ENCODE measurements at places on chromosomes 2 and 18.

- no peak for DNase-seq
Measured at GRCh38 chr2:110655701-110656100, 22.2 kb downstream of the BUB1 start.

- no peak for DNase-seq
Measured at GRCh38 chr18:43662657-43663056, 385.4 kb upstream of the SYT4 start.

- no peak for DNase-seq
Measured at GRCh38 chr2:41906338-41906725, 141.5 kb upstream of the PKDCC start.

DNA sequence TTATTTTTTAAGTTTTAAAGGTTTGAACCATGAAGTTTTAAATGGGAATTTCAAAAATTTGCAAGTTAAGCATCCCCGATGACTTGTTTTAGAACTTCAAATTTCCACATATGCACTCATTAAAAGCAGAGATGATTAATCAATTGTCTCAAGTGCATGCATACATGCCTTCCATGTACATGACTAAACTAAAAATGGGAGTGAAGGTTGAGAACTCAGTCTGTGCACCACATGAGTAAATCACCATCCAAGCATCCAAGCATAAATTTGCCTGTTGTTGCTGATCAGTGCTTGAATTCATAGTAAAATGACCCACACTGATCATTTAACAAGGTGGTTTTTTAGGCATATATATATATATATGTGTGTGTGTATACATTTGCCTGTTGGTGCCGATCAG is 249.8 kb downstream of the ARHGAP15 start:
- no peak for DNase-seq

DNA sequence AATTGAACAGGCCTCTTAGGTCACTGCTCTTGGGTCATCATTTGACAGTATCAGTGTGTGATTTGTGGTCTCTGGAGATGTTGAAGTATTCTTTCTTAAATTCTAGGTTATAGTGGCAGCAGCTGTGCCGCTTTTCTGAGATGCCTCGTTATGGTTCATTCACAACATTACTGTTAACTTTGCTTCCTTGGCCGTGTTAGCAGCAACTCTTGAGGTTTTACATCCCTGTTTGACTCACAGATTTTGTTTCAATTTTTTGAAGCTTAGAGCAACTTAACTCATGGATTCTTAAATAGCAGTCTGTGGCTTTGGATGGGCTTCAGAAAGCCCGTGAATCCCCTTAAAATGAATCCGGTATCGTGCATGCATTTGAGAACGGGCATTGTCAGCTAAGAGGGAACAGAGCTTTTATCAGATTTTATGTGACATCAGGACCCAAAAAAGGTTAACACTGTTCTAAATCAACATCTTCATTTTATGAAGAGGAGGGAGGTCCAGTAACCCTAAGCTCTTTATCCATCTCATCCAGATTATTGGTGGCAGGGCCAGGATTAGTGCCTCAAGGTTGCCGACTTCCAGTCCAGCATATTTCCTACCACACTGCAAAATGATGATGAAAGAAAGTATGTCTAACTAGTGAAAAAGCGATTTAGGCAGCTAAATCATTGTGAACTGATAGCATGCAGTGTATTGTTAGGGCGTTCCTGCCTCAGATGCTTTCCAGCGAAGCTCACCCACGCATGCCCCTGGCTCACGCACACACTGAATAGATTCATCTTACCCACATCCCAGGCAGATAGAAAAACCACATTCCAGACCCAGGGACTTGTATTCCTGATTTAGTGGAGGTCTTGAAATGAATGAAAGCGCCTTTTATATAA is 5.1 kb downstream of the TRIB2 start:
- DNase-seq, result no peak

GRCh38 chr2:36966370-36967235 is at the start of gene STRN:
Gene STRN, minus strand, starts transcription at chr2:36966536. Its CDS starts 73 bp downstream, at chr2:36966463.
- DNase-seq, result peak; percentile 95

GRCh38 chr2:196370381-196370780 is 199.0 kb upstream of the STK17B start:
- no peak for DNase-seq

DNA sequence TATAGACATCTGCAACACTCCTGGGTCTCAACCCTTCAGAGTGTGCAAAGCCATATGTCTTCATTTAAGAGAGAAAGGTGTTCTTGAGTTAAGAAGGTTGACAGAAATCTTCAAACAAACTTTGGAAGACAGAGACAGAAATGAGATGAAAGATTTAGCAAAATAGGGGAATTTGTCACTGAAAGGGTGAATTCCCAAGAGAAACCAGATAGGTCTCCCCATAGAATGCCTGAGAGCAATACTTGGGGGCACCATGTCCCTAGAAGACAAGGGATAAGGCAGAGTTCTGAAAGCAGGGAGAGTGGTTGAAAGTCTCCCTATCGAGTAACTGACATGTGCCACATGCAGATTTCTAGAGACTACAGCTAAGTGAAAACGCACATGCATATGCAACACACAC is 50.0 kb downstream of the AP1S3 start:
- no peak for DNase-seq

GRCh38 chr2:71894261-71894660 is 253.4 kb downstream of the CYP26B1 start:
- DNase-seq, result no peak

DNA sequence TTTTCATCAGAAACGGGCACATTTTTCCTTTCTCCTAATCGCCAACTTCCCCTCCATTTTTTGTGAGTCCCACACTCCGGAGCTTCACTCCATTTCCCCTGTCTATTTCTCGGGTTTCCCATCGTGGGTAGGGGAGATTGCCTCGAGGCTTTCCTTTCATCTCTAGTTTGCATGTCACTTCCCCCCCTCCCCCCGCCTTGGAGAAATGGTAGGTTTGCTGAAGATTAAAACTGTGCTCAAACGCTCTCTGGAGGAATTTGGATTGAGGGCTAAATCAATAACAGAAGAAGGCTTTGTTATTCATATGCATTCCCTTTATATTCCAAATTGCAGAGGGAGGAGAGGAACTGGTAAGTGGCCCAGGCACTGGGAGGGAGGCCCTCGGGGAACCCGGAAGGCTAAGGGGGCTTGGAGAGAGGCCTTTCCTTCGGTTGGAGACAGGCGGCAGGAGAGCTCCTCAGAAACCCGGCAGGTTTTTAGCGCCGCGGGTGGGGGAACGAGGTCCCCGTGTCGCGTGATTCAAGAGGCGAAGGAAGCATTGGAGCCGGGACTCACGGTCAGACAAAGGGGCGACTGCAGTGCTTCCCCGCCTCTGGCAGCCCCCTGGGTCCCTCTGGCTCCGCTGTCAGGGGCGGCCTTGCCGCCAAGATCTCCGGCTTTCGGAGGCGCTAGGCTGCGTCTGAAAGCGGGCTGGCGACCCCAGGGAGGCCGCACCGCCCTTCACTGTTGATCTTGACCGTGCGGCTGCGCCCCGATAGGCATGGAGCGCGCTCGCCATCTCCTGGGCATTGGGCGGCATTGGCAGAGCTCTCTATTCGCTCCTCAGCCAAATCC is 2.4 kb upstream of the HOXD12 start:
- DNase-seq, result peak; percentile 13

DNA sequence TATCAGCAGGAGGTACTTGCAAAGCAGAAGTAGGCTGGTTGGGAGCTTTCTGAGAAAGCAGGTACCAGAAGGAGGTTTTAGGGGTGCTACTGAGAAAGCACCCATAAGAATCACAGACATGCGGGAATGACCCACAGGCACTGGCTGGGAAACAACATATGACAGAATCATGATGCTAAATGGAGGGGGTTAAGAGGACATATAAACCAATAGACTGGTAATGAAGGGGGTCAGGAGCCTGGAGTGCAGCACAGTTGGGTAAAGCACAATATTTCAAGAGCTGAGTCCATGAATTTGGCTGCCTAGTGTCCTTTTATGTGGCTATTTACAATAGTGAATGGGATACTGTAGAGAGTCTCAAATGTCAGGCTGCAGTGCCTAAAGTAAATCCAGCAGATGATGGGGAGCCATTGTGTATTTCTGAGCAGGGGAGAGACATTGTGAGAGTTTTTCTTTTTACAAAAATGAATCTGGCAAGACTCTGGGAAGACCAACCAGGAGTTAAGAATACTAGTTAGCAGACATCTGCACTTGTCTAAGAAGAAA is 27.6 kb upstream of the GMCL1 start:
- DNase-seq, result no peak

- no peak for DNase-seq
Measured at GRCh38 chr2:33644215-33644614, 45.1 kb upstream of the FAM98A start.

- no peak for DNase-seq
Measured at GRCh38 chr2:10935953-10936942, 24.5 kb downstream of the KCNF1 start.

DNA sequence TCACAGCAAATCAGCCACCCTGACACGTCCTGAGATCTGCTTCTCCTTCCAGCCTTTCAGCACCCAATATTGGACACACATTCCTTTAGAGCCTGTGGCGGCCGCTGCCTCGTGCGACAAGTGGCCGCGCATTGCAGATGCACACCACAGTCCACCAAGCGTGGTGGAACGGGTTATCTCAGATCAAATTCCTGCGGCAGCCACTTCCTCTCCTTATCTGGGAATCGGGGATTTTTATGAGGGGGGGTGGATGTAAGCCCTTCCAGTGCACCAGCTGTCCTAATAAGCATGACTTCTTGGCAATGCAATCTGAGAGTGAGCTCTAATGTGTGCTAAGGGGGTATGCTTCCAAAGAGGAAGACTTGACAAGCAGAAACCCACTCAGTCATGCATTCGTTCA is 18.3 kb upstream of the BMP10 start:
- DNase-seq, result no peak

DNA sequence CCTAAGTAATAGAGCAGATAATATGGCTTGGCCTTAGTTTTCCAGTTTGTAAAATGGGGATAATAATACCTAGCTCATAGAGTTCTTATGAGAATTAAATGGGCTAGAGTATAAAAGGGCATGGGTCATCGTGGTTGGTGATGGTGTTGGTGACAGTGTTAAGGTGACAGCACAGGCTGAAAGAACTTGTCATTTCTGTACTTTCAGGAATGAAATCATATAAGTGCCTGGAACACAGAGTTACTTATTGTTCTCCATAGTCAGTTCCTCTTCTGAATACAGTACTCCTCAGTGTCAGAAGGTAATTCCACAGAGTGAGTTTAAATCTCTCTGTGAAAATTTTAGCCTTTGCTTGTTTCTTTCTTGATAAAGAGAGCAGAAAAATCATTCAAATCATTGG is 42.4 kb downstream of the KIF5C start:
- DNase-seq, result no peak

DNA sequence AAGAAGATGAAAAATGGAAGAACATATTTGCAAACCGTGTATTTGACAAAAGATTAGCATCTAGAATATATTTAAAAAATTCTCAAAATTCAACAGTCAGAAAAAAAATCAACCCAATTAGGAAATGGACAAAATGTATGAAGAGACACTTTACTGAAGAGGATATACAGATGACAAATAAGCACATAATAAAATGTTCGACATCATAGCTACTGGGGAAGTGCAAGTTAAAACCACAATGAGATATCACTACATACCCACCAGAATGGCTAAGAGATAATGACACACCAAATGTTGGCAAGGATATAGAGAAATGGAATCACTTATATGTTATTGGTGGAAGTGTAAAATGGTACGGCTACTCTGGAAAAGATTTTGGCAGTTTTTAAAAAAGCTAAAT is 11.7 kb upstream of the NUP35 start:
- DNase-seq, result no peak

DNA sequence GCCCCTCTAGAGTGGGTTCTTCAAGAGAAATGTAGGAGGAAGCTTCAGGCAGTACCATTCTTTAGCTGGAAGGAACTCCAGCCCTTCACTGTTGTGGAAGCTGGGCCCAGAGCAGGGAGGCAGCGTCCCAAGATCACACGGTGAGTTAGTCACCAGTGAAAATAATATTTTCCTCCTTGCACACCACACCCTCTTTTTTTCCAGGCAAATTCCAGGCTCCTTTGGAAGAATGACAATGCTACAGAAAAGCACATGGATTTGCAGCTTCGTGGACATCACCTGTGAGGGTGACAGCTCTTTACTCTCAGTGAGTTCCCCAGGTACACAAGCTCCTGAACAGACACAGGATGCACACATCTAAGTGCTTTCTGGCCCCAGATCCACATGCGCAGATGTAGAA is 157.1 kb downstream of the COL6A3 start:
- DNase-seq, result no peak

DNA sequence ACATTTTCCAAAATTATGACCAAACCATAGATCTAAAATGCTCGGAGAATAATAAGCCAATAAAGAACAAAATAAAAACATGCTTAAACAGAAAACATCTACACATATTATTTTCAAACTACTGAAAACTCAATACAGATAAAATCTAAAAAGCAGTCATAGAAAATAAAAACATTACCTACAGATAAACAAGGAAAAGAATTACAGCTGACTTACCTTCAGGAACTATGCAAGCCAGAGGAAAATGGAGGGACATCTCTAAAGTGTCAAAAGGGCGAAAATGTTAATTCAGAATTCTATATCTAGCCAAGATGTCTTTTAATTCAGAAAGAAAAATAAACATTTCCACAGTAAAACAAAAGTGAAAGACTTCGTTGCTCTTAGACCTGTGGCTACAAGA is 112.9 kb upstream of the GYPC start:
- no peak for DNase-seq

GRCh38 chr18:75527848-75528685 is 100.6 kb upstream of the SMIM21 start:
- DNase-seq, result no peak

- no peak for DNase-seq
Measured at GRCh38 chr2:232137356-232138147, 176.0 kb downstream of the DIS3L2 start.

- no peak for DNase-seq
Measured at GRCh38 chr2:9774266-9774665, 69.0 kb upstream of the TAF1B start.

GRCh38 chr2:53452957-53453748 is 314.5 kb upstream of the CHAC2 start:
- no peak for DNase-seq

- DNase-seq, result no peak
Measured at GRCh38 chr18:10343778-10344177, 110.7 kb upstream of the APCDD1 start.

GRCh38 chr2:202101026-202101579 is 28.0 kb downstream of the KIAA2012 start:
- no peak for DNase-seq

GRCh38 chr2:199499005-199499404 is 41.3 kb upstream of the SATB2 start:
- DNase-seq, result no peak

- DNase-seq, result no peak
Measured at GRCh38 chr18:68150961-68151360, 563.9 kb downstream of the TMX3 start.

- no peak for DNase-seq
Measured at GRCh38 chr2:231955758-231956472, 5.6 kb upstream of the DIS3L2 start.

DNA sequence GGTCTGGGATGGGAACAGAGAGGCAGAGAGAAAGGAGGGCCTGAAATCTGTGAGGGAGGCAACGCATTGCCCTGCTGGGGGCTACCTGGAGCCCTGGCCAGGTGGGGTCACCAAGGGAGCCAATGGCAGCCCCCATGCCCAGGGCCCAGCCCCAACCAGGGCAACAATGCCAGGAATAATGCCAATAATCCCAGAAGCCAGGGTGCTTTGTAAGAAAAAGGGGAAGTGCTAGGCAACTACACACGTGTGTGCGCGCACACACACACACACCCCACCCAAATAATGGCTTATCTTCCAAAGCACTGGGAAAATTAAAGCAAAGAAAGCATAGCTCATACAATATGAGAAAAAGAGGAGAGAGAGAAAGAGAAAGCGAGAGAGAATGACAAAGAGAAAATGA is 7.0 kb upstream of the CLEC4F start:
- DNase-seq, result no peak
